ENCODE measurements at places on chromosomes 13 and 19. TPM values are rescaled to one million over a fixed set of nuclear protein-coding genes. Genes with fewer than 3 reads are reported as not detected.

The ODAD3 gene
- total RNA-seq, result not detected

The MYO16 gene
- not detected for total RNA-seq

The LRRC4B gene
- total RNA-seq, result not detected

The TTC9B gene
- total RNA-seq, result not detected

The FXYD7 gene
- 8.8 TPM for total RNA-seq

The CEACAM16 gene
- not detected for total RNA-seq

The NCAN gene
- total RNA-seq, result not detected

The AMH gene
- total RNA-seq, result 7.6 TPM

The OR7C1 gene
- total RNA-seq, result not detected

The ZNF329 gene
- total RNA-seq, result 4.5 TPM
